ENCODE measurements at places on chromosomes 16 and 17. TPM values are rescaled to one million over a fixed set of nuclear protein-coding genes. Genes with fewer than 3 reads are reported as not detected.

The ZNF750 gene
- not detected for total RNA-seq

The LGALS9 gene
- total RNA-seq, result 24.6 TPM

The BAIAP3 gene
- total RNA-seq, result 19.7 TPM

The SAMD14 gene
- 1.3 TPM for total RNA-seq

The NPIPA2 gene
- total RNA-seq, result 9.9 TPM

DNA sequence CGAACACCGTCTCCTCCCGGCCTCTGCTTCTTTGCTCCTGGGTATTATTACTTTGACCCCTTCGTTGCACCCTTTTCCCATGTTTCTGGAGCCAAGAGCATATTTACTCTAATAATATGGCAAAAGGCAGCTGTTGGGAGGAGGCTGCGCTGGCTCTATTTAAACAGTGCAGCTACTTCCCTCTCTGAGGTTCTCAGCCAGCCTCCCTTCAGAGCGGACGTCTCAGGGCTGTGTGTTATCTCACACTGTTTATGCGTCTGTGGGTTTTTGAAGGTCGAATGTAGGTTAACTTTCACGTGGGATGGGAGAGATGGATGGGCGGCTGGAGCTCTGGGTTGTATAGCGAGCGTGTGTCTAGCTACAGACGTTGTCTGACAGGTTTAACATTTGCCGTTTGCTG lies 45.3 kb downstream of the COX4I1 start:
- no peak for DNase-seq

- DNase-seq, result no peak
Measured at GRCh38 chr17:53039981-53040380, 782.7 kb upstream of the KIF2B start.

GRCh38 chr17:43540821-43541674 lies 5.1 kb downstream of the ETV4 start:
- DNase-seq, result no peak

DNA sequence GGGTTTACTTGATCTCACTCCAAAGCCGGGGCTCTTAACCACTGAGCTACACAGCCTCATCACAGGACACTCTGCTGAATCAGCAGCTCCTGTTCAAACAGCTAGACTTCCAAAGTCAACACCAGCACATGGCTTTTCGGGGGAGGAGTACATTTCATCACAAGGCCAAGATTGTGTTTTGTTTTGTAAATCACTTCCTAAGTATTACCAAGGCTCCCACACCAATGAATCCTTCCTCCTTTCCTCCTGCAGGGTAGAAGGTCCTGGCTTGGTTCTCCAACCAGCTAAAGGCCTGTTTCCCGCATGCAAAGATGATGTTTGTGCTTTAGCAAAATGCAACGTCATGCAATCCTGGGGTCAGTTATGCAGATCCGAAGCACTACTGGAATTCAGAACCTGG lies 152.5 kb downstream of the XYLT1 start:
- DNase-seq, result no peak

GRCh38 chr17:64378890-64379354 lies 11.7 kb downstream of the PECAM1 start:
- DNase-seq, result no peak

DNA sequence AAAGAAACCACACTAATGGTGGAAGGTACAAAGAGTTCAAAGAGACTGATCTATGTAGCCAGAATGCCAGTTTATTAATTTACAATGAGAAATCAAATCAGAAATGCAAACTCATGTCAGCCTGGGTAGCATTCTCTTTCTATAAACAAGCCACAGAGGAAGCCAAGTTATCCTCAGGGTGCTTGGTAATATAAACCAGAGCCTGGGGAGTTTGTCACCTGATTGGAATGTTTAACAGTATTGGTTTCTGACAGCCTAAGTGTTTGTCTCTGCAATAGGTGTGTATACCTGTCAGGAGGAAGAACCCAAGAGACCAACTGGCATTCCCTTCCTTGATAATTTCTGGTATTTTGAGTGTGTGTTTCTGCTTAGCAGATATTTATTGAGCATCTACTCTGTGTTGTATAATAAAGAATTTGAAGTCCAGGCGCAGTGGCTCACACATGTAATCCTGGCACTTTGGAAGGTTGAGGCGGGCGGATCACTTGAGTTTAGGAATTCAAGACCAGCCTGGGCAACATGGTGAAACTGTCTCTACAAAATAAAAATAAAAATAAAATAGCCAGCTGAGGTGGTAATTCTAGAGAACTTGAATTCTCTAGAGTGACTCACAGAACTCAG lies 3.1 kb upstream of the C17orf58 start:
- no peak for DNase-seq

DNA sequence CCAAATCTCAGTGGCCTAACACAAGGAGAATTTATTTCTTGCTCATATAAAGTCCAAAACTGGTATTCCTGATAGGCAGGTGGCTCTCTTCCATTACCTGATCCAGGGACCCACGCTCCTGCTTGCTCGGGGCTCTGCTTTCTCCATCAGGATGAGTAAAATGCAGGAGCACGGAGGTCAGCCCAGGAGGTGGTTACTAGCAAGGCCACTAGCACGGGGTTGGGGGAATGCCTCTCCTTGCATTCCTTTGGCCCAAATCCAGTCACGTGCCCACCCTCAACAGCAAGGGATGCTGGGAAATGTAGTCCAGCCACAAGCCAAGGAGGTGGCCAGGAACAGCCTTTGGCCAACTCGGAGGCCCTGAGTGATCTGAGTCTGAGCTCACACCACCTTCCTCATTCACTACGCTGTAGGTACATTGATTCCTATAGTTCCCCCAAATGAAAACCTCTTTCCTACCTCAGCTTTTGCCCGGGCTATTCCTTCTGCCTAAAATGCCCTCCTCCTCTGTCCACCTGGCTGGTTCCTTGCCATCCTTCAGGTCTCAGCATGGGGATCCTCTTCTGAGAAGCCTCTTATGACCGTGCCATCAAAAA lies 38.3 kb upstream of the HAPSTR1 start:
- DNase-seq, result no peak

- no peak for DNase-seq
Measured at GRCh38 chr16:2686912-2687507, 4.7 kb downstream of the KCTD5 start.

- no peak for DNase-seq
Measured at GRCh38 chr16:19595043-19595767, 39.7 kb downstream of the VPS35L start.

DNA sequence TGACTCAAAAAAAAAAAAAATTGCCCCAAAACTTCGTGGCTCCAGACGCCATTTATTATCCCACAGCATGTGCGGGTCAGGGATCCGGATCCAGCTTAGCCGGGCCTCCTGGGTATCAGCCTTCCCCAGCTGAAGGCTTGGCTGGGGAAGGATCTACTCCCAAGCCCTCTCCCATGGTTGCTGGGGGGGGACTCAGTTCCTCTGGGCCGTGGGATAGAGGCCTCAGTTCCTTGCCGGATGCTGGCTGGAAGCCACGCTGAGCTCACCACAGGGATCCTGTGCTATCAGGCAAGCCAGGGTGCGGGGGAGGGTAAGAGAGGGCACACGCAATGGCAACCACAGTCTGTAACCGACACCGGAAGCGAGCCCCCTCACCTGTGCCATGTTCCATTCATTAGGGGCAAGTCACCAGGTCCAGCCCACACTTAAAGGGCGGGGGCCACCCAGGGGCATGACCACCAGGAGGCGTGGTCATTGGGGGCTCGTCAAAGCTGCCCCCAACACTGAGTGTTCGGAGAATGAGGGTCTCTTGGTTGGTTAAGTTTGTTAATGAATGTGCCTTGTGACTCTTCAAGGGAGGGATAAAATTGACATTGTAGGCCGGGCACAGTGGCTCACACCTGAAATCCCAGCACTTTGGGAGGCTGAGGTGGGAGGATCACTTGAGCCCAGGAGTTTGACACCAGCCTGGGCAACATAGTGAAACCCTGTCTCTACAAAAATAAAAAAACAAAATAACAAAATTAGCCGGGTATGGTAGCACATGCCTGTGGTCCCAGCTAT lies 210.0 kb upstream of the GSE1 start:
- DNase-seq, result no peak

DNA sequence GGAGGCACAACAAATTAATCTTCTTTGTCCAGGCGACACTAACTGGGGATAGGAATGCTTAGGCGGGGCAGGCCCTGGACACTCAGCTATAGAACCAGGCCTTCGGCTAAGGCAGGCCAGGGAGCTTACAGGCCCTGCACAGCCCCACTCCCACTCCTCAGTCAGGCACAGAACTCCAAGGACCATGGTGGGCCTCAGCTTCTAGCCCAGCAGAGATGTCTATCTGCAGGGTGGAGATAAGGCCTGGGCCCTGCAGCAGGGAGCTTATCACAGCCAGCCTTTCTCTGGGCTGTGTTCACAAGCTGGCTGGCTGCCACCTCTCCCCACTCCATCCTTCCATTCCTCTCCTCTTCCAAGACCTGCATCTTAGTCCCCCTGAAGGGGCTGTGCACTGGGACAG lies 68.1 kb downstream of the TMEM132E start:
- DNase-seq, result no peak

Data from CD4-positive, alpha-beta memory T cell (primary cell).